Posterior vena cava (tissue), 2 donors: ENCODE measurements at places on chromosomes 6 and 20.

GRCh38 chr20:41340327-41341055 is at the start of gene LPIN3:
Gene LPIN3, plus strand, starts transcription at chr20:41340821. Its CDS starts 4,983 bp downstream, at chr20:41345804.
- peak; percentile 95 for DNase-seq

- DNase-seq, result peak; percentile 69
These were observed 45.1 kb upstream of the FAM83D start for GRCh38 chr20:38880952-38881735.

DNA sequence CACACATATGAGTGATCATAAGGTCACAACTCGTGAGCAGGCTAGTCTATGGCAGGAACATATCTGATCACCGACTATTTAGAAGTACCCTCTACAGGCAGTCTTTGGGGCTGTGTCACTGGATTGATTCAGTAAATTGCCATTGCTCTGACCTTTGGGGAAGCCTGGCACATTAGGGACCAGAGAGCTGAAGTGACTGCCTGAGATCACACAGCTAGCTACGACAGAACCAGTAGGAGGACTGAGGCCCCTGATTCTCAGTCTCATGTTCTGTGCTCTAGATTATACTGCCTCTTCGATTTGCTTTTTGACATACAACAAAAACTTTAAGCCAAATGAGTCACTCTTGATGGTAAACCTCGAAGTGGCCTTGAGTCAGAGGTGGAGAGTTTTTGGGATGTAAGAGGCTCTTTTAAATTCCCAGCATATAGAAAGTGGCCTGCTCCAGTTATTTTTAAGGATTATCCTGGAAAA is 247.5 kb upstream of the SUPT3H start:
- DNase-seq, result no peak

DNA sequence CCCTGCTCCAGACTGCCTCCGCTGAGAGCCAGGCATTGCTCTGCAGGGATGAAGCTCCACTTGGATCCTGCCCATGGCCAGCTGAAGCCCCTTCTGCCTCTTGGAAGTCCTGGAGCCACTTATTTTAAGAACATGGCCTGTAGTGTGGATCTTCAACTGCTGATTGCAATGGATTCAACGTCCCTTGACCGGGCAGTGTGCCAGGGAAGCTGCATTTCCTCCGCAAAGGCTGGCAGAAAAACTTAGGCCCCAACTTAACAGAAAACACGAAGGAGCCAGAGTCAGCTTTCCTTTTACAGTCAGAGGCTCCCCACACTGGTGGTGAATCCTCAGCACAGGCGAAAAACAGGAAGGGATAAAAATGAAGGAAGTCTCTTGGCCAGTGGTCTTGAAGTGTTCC is 26.3 kb upstream of the FOXQ1 start:
- no peak for DNase-seq
